ENCODE measurements at places on chromosomes 6 and 20. TPM values are rescaled to one million over a fixed set of nuclear protein-coding genes. Genes with fewer than 3 reads are reported as not detected.
A peak's percentile ranks its signal among the peaks of the same experiment; 100 is the strongest.

DNA sequence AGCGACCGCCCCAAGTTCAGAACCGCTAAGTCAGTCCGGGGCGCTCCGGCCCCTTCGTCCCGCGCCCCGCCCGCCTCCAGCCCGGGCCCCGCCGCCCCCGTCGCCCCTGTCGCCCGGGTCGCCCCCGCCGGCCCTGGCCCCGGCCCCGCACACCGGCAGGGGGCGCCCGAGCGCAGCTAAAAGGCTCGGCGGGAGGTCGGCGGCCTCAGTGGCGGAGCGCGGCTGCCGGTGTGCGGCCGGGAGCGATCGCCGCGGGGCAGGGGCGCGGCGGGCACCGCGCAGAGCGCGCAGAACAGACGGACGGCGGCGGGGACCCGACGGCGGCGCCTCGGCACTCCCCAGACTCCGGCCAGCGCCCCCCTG is at the start of gene FNDC1:
FNDC1 (plus strand) TSS at position 208 of the 363 bp plus-strand sequence. CDS start 197 bp downstream, outside the sequence.
- peak within 1 kb of the TSS; percentile 58 for H3K4me3 ChIP-seq
- DNase-seq, result peak; percentile 52
- H3K4me1 ChIP-seq, result peaks cover 22% of the 10 kb centered on the region
- H3K27ac ChIP-seq, result no peak within 1 kb of the TSS

GRCh38 chr6:111119571-111120329 is 32.4 kb downstream of the SLC16A10 start:
- H3K27ac ChIP-seq, result no peak overlapping the region
- no peak for DNase-seq
- peaks cover 15% of the 10 kb centered on the region for H3K4me1 ChIP-seq
- no peaks in the 10 kb centered on the region for H3K27me3 ChIP-seq

GRCh38 chr20:13756551-13756950 is 28.2 kb downstream of the ESF1 start:
- H3K36me3 ChIP-seq, result peaks cover 13% of the 10 kb centered on the region
- H3K27me3 ChIP-seq, result no peaks in the 10 kb centered on the region
- H3K4me1 ChIP-seq, result no peaks in the 10 kb centered on the region

- peak; percentile 63 for DNase-seq
- peaks cover 43% of the 10 kb centered on the region for H3K36me3 ChIP-seq
Observed at GRCh38 chr6:36118550-36119107, 11.7 kb upstream of the MAPK13 start.

DNA sequence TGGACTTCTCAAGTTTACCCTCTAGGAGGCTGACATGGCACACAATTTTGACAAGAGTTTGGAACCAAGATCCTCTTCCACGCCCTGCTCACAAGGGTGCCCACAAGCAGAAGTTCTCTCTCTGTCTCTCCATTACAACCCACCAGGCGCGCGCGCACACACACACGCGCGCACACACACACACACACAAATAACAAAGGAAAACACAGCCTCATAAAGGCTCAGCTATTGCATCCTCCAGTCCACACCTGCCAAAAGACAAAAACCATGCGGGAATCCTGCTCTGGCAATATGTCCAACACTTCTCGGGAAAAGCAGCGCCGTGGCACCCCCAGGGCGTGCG is 870 bp downstream of the PAK5 start:
- H3K27ac ChIP-seq, result no peak overlapping the region
- peaks cover 18% of the 10 kb centered on the region for H3K27me3 ChIP-seq
- no peak for DNase-seq
- no peak overlapping the region for H3K4me3 ChIP-seq
- H3K4me1 ChIP-seq, result no peaks in the 10 kb centered on the region

DNA sequence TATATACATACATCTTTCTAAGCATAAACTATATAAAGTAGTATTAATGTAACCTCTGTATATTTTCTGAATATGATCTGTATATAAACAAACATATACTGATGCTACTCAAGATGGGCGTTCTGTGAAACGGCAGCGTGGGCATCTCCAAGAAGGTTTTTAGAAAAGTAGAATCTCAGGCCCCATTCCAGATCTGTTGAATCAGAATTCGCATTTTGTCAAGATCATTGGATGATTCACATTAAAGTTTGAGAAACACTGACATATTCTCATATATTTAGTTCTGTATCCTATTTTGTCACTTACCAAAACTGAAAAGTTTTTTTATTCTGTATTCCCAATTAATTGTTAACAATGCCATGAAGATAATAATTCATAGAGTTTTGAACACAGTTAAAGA is 5.5 kb downstream of the C6orf141 start:
- no peak overlapping the region for H3K27ac ChIP-seq
- H3K36me3 ChIP-seq, result no peaks in the 10 kb centered on the region
- peaks cover 19% of the 10 kb centered on the region for H3K4me1 ChIP-seq
- no peak overlapping the region for H3K4me3 ChIP-seq

DNA sequence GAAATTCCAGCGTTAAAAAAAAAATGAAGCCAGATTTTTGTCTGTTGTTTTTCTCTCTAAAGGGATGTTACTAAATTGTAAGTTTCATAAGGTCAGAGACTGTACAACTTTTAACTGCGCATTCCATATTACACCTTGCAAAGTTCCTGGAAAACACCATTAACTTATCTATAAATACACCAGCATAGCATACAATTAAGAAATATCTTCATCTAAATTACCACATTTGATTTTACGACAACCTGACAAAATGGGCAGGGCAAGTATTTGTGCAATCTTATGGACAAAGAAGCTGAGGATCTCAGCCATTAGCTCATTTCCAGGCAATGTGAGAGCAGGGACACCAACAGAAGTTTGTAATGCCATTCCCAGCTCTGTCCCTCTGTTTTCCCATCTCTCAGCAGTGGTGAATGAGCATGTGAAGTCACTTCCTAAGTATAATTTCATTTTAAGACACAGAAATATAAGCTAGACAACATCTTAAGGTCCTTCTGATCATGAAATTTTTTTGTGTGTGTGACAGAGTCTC is 12.9 kb upstream of the GCM1 start:
- H3K27me3 ChIP-seq, result no peaks in the 10 kb centered on the region
- H3K27ac ChIP-seq, result no peak overlapping the region
- peaks cover 7% of the 10 kb centered on the region for H3K4me1 ChIP-seq
- DNase-seq, result no peak
- no peaks in the 10 kb centered on the region for H3K36me3 ChIP-seq

GRCh38 chr6:74588094-74588832 is 617.6 kb downstream of the COL12A1 start:
- no peaks in the 10 kb centered on the region for H3K36me3 ChIP-seq
- no peak overlapping the region for H3K27ac ChIP-seq

DNA sequence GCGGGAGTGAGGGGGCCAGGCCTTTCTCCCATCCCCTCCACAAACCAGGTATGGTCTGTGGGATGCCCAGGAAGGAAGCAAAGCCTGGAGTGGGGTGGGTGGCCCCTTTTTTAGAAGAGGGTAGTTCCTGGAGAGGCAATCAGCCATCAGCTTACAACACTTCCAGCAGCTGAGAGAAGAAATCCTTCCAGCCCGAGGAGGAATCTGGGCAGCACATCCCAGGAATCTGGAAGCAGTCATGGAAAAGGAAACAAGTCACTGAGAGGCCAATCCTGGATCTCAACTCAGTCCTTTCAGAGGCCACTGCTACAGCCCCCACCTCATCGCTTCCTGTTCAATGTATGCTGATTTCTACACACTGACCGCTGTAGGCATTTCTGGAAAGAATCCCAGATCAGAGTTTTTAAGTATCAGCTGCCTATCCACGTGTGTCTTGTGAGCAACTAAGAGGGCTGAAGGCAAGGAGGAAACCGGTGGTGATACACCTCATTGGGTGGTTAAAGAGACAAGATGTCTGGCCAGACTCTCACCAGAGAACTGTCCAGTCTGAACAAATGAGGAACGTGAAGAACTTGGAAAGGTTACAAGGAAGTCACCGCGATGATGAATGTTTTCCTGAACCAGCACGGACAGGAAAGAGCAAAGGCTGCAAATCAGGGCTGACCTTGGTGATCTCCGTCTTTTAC is 92.9 kb upstream of the SHLD1 start:
- H3K4me1 ChIP-seq, result peaks cover 23% of the 10 kb centered on the region
- peaks cover 3% of the 10 kb centered on the region for H3K36me3 ChIP-seq
- H3K27ac ChIP-seq, result no peak overlapping the region

- no peaks in the 10 kb centered on the region for H3K27me3 ChIP-seq
- no peak for DNase-seq
- no peaks in the 10 kb centered on the region for H3K36me3 ChIP-seq
- H3K4me3 ChIP-seq, result no peak overlapping the region
- no peak overlapping the region for H3K27ac ChIP-seq
Observed at GRCh38 chr20:59670786-59671492, 66.6 kb downstream of the PHACTR3 start.

DNA sequence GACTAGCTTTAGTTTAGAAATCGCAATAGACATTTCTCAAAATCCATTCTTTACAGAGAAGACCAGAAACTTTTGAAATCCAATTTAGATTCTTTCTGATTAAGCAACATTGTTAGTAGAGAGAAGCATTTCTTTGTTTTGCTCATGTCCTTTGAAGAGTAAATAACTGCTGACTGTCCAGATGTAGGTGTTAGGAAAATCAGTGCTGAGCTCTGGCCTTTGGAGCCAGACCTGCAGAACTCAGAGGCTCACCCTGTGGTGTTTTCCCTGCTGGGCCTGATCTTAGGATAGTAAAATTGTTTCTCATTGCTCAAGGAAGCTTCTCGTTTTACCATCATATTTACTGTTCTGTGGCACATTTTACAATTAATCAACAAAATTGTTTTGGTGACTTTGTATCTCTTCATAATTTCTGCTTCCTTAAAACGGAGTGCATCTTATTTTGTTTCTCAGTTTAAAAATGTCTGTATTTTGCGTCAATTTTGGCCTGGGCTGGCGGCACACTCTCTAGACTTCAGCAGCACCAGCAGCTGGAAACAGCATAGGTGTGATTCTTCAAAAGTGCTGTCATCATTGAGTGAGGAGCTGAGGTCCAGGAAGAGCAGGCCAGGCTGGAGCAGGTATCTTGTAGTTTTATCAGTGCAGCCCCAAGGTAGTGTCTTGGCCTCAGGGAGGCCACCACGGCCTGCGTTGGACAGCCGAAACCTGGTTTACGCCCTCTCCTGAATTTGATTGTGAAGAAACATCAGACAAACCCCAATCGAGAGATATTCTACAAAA is 8.3 kb upstream of the ZDHHC14 start:
- no peak overlapping the region for H3K27ac ChIP-seq
- DNase-seq, result no peak
- H3K27me3 ChIP-seq, result peaks cover 41% of the 10 kb centered on the region
- H3K4me1 ChIP-seq, result peaks cover 19% of the 10 kb centered on the region
- no peak overlapping the region for H3K4me3 ChIP-seq

GRCh38 chr6:8383584-8383983 is 51.8 kb downstream of the SLC35B3 start:
- H3K4me3 ChIP-seq, result no peak overlapping the region
- no peaks in the 10 kb centered on the region for H3K4me1 ChIP-seq
- no peak for DNase-seq
- H3K27ac ChIP-seq, result no peak overlapping the region

DNA sequence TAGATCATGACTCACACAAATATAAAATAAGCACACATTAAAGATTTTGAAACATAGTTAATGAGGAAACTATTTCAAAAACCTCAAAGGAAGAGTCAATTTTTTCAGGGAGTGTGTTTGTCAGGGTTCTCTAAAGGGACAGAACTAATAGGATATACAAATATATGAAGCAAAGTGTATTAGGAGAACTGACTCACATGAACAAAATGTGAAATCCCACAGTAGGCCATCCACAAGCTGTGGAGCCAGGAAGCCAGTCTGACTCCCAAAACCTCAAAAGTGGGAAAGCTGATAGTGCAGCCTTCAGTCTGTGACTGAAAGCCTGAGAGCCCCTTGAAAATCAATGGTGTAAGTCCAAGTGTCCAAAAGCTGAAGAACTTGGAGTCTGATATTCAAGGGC is 898.0 kb upstream of the EYS start:
- H3K27me3 ChIP-seq, result no peaks in the 10 kb centered on the region
- H3K36me3 ChIP-seq, result no peaks in the 10 kb centered on the region
- no peak overlapping the region for H3K27ac ChIP-seq
- no peaks in the 10 kb centered on the region for H3K4me1 ChIP-seq

GRCh38 chr6:77457720-77458349 is 5.5 kb downstream of the HTR1B start:
- H3K4me1 ChIP-seq, result no peaks in the 10 kb centered on the region
- H3K27me3 ChIP-seq, result peaks cover 14% of the 10 kb centered on the region
- H3K4me3 ChIP-seq, result no peak overlapping the region
- H3K27ac ChIP-seq, result no peak overlapping the region

DNA sequence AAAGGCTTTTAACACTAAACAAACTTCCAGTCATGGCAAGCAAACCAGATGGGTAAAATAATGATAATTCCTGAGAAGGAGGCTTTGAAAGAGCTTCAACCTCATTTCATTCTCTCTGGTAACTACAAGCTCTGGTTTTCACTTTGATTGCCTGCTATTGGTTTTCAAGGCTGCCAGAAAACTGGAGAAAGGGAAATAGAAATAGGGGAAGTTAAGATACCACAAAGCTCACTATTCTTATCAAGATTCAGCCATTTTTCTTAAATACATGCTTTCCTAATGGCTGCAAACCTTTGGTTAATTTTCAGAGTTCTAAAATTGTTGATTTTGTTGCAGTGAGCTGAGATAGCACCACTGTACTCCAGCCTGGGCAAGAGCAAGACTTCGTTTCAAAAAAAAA is 42.5 kb upstream of the NELFCD start:
- H3K4me3 ChIP-seq, result no peak overlapping the region
- H3K27ac ChIP-seq, result no peak overlapping the region
- no peaks in the 10 kb centered on the region for H3K36me3 ChIP-seq
- H3K27me3 ChIP-seq, result peaks cover 52% of the 10 kb centered on the region
- DNase-seq, result no peak

DNA sequence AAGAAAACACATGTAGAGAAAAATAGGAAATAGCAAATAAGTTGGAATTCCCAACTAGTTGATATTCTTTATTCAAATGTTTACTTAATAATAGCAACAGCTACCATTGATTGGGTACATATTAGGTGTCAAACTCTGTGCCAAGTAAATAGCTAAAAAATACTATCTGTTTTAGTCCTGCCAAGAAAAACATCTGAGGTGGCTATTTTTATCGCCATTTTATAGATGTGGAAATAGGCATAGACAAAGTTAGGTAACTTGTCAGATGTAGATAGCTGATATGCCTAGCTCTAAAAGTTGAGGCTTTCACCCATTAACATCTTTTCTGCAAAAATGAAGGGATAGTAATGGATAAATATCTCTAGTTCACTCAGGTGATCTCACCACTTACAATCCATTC is 549.2 kb upstream of the ID4 start:
- no peaks in the 10 kb centered on the region for H3K4me1 ChIP-seq

GRCh38 chr6:109695468-109695867 is 4.4 kb downstream of the FIG4 start:
- peaks cover 21% of the 10 kb centered on the region for H3K4me1 ChIP-seq
- no peak overlapping the region for H3K27ac ChIP-seq
- peaks cover 9% of the 10 kb centered on the region for H3K36me3 ChIP-seq
- no peak overlapping the region for H3K4me3 ChIP-seq
- DNase-seq, result peak; percentile 20

Gene KIFC1
- 157 TPM for total RNA-seq

Gene ANKEF1
- 6.9 TPM for total RNA-seq

Gene BTNL2
- not detected for total RNA-seq

Gene TREM2
- not detected for total RNA-seq

Gene SLC2A4RG
- total RNA-seq, result 105 TPM

Gene BANF2
- not detected for total RNA-seq

Measured in activated CD4-positive, alpha-beta T cell treated with anti-CD3 and anti-CD28 coated beads, Interleukin-2, amount 10 ng/mL, durations not matched to agents 7 days and 5 days (primary cell).